ENCODE measurements at places on chromosomes 12 and 14.

DNA sequence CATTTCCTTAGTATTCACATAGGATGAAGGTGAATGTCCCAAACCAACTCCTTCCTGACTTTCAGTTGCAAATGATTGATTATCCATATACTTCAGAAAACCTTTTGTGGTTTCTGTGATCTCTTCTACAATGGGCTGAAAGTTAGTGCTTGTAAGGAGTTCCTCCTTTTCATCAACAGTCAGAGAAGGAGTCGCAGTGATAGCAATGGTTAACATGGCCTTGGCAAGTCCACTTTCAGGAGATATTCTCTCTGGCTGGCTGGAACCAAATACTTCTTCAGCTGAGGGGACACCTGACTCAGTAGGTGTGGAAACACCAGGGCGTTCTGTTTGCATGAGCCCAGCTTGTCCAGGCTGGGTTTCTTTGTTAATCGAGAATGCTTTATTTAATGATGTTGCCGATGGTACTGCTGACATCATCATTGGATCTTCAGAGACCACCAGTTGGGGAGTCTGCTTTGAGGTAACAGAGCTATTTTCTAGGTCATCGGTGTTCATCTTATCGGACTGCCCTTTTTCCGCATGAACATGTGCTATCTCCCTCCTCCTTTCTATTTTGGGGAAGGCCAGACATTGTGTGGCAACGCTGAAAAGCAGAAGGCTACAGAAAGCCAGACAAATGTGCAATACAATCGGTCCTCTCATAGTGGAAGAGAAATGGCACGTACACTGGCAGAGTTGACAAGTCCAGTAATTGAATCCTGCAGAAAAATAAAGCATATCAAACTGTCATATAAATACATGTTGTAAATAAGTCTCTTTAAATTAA lies 13.1 kb downstream of the ARMH4 start:
- DNase-seq: no peak

DNA sequence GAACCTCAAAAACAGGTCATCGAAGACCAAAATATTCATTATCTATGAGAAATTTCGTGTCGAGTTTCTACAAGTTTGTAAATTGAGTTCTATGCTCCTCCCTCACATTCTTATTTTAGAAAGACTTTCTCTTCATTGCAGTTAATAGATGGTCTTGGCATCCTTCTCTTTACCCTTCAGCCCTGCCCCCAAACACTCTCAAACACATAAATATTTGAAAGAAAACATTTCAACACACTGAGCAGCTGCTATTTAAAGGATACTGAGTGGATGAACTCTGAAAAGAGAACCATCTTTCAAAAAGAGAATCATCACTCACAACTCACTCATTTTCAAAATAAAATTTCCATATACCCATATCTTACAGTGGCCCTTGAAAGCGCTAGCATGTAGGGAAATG lies 67.1 kb downstream of the NUAK1 start:
- DNase-seq: no peak

DNA sequence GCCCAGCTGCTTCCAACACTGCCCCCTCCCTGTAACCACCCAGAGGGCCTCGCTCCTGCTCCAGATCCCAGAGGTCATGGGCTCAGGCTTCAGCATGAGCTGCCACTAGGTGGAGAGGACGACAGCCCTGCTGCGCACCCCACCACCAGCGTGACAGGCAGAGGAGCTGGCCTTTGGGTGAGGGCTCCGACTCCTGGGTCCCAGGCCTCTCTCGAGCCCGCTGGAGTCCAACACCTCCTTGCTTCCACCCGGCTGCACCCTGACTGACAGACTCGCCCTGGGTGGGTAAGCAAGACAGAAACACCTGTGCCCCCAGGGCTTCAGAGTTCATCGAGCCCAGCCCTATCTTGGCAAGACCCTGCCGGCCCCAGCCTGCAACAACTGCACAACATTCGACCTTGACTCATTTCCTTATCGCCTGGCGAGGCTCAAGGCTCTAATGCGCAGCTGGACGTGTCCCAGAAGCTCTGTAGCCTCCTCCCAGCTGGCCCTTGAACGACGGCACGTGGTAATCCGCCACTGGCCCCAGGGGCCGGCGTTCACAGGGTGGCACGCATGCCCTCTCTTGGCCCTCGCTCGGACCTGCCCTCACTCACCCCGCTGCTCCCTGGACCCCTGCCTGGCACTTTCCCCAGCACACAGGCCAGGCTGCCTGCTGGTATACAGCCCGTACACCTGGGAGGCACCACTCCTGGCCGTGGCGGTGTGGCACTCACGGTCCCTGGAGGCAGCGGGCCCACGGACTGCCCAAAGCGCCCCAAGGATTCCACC lies 28.0 kb downstream of the VPS37B start:
- no peak for DNase-seq

- no peak for DNase-seq
Measured at GRCh38 chr14:79997509-79998208, 213.6 kb downstream of the DIO2 start.

- DNase-seq: no peak
Measured at GRCh38 chr14:22689199-22689598, 45.0 kb upstream of the OR6J1 start.

GRCh38 chr14:103519043-103519836 lies 3.4 kb downstream of the CKB start:
- DNase-seq: no peak

GRCh38 chr12:108592033-108592909 lies 5.6 kb downstream of the TMEM119 start:
- no peak for DNase-seq

Data from NCI-H1105 (cell line).